ENCODE measurements at places on chromosomes 12 and 14. TPM values are rescaled to one million over a fixed set of nuclear protein-coding genes. Genes with fewer than 3 reads are reported as not detected.

- no peak for DNase-seq
Measured at GRCh38 chr12:104201238-104202001, 14.2 kb upstream of the TXNRD1 start.

GRCh38 chr14:67970923-67971322, 151.3 kb downstream of the RAD51B start:
- DNase-seq = no peak

DNA sequence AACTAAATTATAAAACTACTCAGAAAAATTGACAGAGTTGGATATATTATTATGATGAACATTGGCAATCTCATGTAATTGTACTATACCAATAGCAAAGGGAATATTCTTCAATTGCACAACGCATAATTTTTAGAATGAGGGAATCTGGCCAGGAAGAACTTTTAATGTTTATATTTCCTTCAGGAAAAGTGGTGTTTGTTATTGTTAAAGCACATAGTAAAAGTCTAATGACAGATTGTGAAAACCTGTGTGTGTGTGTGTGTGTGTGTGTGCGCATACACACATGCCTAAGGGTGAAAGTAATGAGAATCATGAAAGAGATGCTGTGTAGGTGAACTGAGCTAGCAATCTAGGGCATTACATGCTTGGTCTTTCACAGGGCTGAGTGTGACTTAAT, 877.7 kb downstream of the SLC6A15 start:
- DNase-seq = no peak

DNA sequence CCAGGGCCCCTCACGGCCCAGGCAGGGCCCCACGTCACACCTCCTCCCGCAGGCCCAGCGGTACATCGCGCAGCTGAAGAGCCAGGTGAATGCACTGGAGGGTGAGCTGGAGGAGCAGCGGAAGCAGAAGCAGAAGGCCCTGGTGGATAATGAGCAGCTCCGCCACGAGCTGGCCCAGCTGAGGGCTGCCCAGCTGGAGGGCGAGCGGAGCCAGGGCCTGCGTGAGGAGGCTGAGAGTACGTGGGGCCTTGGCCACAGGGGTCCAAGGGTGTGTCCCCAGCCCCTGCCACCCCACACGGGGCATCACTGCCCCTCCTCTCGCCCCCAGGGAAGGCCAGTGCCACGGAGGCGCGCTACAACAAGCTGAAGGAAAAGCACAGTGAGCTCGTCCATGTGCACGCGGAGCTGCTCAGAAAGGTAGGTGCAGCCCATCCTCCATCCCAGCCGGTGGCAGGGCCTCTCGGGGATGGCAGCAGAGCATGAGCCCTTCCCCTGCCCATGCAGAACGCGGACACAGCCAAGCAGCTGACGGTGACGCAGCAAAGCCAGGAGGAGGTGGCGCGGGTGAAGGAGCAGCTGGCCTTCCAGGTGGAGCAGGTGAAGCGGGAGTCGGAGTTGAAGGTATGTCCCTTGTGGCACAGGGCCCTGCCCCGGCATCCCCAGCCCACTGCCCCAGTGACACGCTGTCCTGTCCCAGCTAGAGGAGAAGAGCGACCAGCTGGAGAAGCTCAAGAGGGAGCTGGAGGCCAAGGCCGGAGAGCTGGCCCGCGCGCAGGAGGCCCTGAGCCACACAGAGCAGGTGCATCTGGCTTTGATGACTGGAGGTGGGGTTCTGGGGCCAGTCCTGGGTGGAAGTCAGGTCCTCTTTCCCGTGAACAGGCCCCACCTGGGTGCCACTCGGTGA, 20.9 kb downstream of the HIP1R start:
- no peak for DNase-seq

DNA sequence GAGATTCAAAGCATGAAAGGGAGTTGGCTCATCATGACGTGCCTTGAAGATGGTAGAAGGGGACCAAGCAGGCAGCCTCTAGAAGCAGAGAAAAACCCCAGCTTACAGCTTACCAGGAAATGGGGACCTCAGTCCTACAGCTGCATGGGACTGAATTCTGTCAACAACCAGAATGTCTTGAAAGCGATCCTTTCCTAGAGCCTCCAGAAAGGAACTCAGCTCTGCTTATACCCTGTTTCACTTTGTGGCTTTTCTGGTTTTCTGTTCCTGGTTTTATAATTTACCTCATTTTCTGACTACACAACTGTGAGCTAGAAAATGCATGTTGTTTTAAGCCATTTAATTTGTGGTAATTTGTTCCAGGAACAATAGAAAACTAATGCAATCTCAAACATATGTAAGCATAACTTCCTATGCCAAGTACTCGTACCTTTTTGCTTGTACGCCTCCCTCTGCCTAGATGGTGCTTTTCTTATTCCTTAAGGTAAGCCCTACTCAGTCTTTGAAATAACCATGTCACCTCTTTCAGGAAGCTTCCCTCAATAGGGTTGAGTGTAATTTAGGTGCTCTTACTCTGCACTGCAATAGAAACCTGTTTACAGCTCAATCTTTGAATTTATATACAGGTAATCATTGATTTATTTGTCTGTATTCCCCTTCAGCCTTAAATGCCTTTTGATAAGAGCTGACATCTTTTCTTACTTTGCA, 348.8 kb downstream of the TMEM117 start:
- no peak for DNase-seq

GRCh38 chr14:99808515-99808914, 15.3 kb downstream of the EML1 start:
- DNase-seq = no peak

KLRF2 gene
- not detected for polyA plus RNA-seq

E2F7 gene
- polyA plus RNA-seq = 3.6 TPM

VDR gene
- polyA plus RNA-seq = 0.75 TPM

DNA sequence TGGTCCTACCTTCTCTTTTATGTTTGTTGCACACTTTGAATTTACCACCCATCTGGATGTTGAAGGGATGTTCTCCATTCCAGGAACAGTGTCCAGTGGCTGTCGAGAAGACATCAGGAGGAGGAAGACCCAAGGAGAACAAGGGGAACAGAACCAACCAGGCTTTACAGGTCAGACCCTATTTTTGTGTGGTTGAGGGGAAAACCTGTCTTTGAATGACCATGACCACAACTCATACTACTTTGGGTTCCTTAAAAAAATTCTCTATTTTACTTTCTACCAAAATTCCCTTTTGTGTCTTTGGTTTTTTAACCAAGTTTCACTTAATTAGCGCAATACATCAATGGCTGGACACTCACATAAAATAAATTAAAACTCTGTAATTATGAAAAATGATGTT, 78.7 kb downstream of the PLXNC1 start:
- DNase-seq = no peak

RHOJ gene
- 23.4 TPM for polyA plus RNA-seq

DNA sequence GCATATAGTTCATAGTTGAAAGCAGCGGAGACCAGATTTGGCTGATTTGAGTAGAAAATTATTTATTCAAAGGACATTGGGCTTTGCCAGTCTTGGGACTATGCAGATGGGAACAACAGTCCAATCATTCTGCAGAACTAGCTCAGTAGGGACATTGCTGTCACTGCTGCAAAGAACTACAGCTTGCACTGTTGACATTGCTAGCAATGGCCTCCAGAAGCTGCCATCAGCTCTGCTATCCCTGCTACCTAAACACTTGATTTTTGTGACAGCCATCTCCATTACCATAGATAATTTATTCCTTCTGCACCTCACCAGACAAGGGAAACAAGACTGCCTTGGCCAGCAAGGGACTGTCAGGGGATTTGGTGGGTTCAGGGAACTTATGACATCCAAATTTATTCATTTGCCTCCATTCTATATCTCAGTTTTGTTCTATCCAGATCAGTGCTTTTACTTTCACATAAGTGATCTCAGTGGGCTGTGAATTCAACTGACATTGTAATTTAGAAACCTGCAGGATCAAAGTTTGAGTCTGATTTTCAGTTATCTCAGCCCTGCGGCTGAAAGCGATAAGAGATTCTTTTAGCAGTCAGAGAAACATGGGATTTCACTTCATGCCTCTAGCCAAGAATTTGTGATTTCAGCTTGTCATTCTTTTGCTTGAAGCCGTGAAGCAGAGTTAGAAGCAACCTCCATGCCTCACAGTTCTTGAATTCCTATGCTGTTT, 136.7 kb upstream of the FBXO33 start:
- no peak for DNase-seq

ETFRF1 gene
- polyA plus RNA-seq = 21.6 TPM

- no peak for DNase-seq
Measured at GRCh38 chr12:79008591-79008990, 144.0 kb downstream of the SYT1 start.

GRCh38 chr12:88062474-88062873, 33.3 kb upstream of the C12orf50 start:
- no peak for DNase-seq

- no peak for DNase-seq
Measured at GRCh38 chr12:52805000-52805399, 8.9 kb downstream of the KRT4 start.

DNA sequence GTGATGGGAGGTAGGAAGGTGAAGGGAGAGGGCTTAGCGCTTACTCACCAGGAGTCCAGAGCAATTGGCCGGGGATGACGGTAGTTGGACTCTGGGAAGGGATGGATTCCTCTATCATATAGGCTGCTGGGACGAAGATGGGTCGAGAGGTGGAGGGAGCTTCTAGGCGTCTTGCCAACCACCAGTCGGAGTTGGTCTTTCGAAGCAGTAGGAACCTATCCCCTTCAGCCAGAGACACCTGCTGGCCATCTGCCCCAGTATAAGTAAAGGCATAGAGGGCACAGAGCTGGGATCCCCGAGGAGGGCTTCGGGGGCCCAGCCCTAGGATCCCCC, 657 bp downstream of the ARHGAP9 start:
- no peak for DNase-seq

- DNase-seq = no peak
Measured at GRCh38 chr14:89017417-89017816, 193.0 kb downstream of the TTC8 start.

- DNase-seq = no peak
Measured at GRCh38 chr14:77203611-77204458, 22.2 kb downstream of the TMEM63C start.

- no peak for DNase-seq
Measured at GRCh38 chr14:53894456-53894855, 62.2 kb downstream of the BMP4 start.

GPR135 gene
- polyA plus RNA-seq = 3.9 TPM

DNA sequence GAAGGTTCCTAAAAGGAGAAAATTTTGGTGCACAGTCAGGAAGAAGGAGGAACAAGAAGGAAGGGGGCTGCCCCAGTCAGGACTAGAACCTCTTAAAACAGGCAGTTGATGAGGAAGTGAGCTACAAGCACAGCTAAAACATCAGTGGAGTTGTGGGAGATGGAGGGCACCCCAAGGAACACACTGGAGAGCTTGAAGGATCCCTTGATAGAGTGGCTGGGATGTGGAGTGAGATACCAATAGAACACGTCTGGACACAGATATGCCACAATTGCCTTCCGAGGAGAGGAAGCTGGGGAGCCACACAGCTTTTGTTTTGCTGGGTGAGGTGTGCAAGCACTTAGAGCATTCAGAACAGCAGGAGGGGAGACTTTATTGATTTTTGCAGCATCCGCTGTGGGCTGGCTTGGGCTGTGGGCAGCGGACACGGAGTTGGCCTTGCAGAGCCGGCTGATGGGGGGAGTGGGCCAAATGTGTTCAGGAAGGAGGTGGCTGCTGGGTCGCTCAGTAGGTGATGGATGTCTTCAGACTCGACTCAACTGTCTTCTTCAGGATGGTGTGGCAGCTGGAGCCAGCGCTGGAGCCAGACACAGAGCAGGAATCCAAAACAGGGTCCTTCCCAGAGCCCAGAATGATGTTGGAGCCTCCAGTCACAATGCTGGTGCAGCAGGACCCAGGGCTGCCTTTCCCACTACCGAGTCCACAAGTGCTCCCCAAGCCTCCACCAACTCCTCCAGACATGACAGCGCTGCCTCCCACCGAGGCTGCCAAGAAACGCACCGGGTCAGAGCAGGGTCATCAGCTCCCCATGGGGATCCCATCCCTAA, 4.7 kb upstream of the KRT79 start:
- no peak for DNase-seq

DNA sequence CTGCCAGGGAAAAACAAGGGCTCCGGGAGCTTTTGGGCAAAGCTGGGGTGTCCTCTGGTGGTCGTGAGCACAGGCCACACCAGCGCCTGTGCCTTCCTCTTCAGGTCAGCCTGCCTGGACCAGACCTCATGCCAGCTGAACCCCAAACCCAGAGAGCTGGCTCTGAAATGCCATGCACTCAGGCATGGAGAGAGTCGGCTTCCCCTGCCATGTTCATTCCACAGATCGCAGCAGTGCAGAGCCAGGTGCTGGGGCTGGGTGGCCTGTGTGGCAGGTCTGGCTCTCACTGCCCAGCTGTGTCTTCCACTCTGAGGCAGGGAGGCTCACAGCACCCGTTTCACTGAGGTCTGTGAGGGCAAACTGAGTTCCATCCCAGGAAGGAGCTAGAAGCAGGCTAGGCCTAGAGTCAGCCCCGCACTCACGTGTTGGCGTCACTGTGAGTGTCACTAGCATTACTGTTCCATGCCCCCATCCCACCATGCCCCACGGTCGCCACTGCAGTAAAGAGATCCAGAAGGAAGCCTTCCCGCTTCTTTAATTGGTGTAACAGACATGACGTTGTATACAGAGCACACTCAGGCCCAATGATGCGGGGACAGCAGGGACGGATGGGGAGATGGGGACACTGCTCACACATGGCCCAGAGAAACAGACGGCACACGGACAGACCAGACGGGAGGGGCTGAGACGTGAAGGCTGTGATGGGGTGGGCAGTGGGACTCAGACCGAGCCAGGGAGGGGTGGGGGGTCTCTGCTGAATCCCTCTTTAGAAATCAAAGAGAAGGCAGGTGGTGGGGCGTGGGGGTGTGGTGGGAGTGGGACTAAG, 2.7 kb downstream of the ARL6IP4 start:
- no peak for DNase-seq

DNA sequence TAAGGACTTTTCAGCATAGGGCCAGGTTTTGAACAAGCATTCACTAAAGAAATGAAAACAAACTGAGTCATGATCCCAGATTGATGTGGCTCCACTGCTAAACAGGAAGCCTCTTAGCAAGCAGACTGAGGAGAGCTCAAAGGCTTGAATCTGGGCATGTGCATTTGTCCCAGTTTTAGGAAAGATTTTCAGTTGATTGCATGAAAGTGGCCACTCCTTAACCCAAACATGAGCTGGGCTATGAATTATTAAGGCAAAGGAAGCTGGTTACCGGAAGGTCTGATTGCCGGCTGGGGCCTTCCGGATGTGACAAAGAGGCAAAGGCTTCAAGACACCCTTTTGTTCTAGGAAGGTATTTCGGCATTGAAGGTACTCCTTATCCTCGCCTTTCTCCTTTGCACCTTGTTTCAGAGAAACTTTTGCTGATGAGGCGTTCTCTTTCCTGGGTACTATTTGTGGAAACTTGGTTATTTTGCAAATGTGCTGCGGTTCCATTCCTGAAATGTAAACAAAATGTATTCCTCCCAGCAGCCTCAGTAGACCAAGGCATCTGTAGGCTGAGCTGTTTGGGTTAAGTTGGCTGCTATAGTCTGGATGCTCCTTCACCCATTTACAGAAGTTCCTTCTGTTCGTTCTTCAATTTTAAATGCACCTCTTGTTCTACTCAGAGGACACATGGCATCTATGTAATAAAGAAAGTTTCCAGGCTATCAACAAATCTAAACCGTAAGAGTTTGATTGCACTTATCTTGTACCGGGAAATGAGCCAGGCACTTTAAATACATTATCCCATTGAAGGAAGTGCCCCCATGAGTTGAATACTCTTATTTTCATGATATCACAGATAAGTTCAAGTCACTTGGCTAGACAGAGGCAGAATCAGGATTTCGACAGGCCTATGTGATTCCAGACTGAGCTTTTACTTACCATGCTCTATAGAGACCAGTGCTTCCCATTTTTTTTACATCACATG, 115.6 kb upstream of the METAP2 start:
- DNase-seq = no peak

GRCh38 chr12:55933799-55934742, 3.1 kb downstream of the DGKA start:
- no peak for DNase-seq

DAO gene
- polyA plus RNA-seq = not detected

Data from hindlimb muscle (tissue), 1 donor.